Endothelial cell of umbilical vein (primary cell): ENCODE measurements at places on chromosomes 1 and 21.
A peak's percentile ranks its signal among the peaks of the same experiment; 100 is the strongest.

DNA sequence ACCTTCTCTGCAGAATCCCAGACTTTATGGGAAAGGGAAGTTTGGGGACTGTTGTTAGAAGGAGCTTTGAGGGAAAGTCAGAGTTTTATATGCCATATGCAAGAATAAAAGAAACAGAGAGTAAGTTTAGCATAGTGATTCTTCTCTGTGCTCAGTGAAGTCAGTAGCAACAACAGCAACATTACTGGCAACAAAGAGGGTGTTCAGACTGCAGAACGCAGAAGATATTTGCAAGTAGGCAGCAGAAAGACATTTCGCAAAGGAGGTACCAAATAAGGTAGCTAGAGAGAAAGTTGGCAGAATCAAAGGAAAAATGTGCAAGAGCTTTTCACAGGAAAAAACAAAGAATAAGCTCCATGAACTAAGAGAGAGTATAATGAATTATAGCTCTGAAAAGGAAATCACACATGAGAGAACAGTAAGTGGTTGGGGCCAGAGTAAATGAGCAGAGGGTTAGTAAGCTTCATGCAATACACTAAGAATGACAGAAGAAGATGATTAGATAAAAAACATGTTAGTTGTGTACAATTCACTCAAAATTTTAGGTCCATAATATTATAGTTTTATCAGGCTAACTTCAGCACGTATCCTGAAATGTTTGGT lies 98.1 kb downstream of the NEGR1 start:
- peak; percentile 58 for DNase-seq

GRCh38 chr1:64147759-64148158 lies 55.7 kb upstream of the UBE2U start:
- no peak for DNase-seq

DNA sequence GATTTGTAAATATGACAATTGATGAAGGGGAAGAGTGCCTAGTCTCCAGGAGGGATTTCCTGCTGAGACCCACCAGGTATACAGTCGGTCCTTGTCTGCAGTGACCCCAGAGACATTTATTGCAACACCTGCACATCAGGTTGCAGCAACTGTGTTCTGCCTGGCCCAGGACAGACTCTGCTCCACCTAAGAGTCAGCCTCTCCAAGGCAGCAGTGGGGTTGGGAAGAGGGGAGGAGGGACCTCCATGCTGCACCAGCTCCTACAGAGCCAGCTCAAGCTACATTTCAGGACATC lies 120.4 kb upstream of the IRF2BP2 start:
- no peak for DNase-seq

DNA sequence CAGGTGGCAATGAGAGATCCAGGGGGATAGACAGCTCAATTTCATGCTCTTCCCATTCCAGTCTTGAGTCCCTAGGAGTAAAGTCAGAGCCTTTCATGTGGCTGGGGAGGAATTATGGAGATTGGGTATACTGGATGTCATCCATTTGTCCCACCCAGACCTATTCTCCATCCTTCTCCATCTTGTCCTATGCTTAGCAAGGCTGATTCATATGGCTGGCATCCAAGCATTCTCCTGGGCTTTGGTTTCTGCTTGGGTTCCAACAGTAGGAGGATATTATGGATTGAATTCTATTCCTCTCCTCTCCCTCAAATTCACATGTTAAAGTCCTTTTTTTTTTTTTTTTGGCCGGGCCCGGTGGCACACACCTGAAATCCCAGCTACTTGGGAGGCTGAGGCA lies 3.8 kb upstream of the CDC20 start:
- DNase-seq: no peak

GRCh38 chr1:94633051-94633450 lies 91.5 kb upstream of the F3 start:
- no peak for DNase-seq

DNA sequence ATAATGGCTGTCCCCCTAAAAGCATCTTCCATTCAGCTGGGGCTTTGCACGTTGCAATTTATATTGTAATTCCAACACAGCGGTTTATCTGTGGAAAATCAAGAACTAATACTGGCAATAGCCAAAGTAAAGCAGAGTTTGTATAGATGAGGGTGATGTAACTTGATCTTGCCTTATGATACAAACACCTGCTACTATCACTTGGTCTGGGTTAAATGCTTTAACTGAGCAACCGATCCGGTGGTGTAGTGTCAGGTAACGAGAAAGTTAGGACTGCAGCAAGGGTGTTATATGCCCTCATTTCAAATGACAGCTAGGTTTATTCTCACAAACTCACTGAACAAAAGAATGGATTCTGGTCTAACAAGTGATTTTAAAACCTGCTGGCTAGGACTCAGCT lies 47.3 kb upstream of the PLPPR4 start:
- DNase-seq: no peak

DNA sequence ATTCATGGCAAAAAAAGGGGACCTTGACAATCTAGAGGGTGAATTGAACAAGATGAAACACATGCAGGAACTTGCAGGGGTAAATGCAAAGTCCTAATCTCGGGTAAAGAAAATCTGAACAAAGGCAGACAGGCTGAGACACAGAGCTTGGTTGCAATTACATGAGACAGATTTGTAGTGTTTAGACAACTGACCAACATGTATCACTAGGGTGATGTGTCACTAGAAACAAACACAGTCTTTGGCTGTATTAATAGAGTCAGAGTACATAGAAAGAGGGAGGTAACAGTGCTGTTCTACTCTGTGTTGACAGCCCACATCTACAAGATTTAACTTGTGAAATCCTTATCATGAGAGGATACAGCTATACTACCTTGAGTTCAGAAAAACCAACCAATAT lies 78.1 kb upstream of the GRIK3 start:
- DNase-seq: no peak
